ENCODE measurements at places on chromosomes 6 and 20. TPM values are rescaled to one million over a fixed set of nuclear protein-coding genes. Genes with fewer than 3 reads are reported as not detected.

DNA sequence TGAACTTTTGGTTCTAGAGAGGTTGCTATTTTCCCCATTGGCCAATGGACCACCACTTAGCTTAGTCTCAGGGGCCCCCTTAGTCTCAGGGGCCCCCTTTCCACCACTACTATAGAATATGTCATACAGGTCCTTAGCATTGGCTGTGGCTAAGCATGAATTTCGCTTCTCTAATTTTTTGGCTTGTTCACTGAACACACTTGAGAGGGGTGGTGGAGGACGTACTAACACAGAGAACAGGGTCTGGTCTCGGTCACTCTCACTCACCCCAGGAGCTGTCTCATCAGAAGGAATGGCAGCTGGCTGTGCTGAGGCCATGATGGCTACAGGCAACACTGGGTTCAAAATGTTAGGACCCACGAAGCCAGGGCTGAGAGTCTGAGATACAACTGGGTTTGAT lies 30.3 kb downstream of the ZNF318 start:
- peaks cover 9% of the 10 kb centered on the region for H3K36me3 ChIP-seq
- no peaks in the 10 kb centered on the region for H3K27me3 ChIP-seq
- H3K4me3 ChIP-seq = no peak overlapping the region

- H3K4me1 ChIP-seq = peaks cover 8% of the 10 kb centered on the region
- H3K27me3 ChIP-seq = peaks cover 25% of the 10 kb centered on the region
- DNase-seq = no peak
- H3K4me3 ChIP-seq = no peak overlapping the region
Observed at GRCh38 chr6:136927292-136927691, 5.2 kb downstream of the SLC35D3 start.

DNA sequence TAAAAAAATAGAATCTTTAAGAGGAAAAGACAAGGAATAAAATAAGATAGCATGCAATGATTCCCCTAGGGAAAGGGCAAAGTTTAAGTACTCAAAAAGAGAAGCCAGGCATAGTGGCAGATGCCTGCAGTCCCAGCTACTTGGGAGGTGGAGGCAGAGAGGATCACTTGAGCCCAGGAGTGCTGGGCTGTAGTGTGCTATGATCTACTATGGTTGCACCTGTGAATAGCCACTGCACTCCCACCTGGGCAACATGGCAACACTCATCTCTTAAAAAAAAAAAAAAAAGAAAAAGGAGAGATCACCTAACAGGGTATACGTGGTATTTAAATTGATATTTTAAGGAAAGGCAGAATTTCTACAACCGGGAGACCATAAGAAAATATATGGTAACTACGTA lies 16.0 kb downstream of the EPHA7 start:
- DNase-seq = no peak
- no peaks in the 10 kb centered on the region for H3K4me1 ChIP-seq
- H3K4me3 ChIP-seq = no peak overlapping the region
- H3K36me3 ChIP-seq = no peaks in the 10 kb centered on the region

- no peak overlapping the region for H3K27ac ChIP-seq
- H3K4me3 ChIP-seq = no peak overlapping the region
- no peaks in the 10 kb centered on the region for H3K36me3 ChIP-seq
- DNase-seq = no peak
- H3K27me3 ChIP-seq = no peaks in the 10 kb centered on the region
- H3K4me1 ChIP-seq = no peaks in the 10 kb centered on the region
Observed at GRCh38 chr6:116205281-116205680, 48.6 kb downstream of the TSPYL4 start.

- peak; percentile 73 for DNase-seq
- peaks cover 6% of the 10 kb centered on the region for H3K36me3 ChIP-seq
- no peak overlapping the region for H3K4me3 ChIP-seq
- no peaks in the 10 kb centered on the region for H3K4me1 ChIP-seq
- no peaks in the 10 kb centered on the region for H3K27me3 ChIP-seq
- peak overlapping the region; percentile 22 for H3K27ac ChIP-seq
Observed at GRCh38 chr20:35269055-35269781, 8.7 kb downstream of the MMP24OS start.

- H3K27ac ChIP-seq = no peak overlapping the region
- no peak for DNase-seq
Observed at GRCh38 chr6:15941168-15941567, 187.7 kb upstream of the MYLIP start.

DNA sequence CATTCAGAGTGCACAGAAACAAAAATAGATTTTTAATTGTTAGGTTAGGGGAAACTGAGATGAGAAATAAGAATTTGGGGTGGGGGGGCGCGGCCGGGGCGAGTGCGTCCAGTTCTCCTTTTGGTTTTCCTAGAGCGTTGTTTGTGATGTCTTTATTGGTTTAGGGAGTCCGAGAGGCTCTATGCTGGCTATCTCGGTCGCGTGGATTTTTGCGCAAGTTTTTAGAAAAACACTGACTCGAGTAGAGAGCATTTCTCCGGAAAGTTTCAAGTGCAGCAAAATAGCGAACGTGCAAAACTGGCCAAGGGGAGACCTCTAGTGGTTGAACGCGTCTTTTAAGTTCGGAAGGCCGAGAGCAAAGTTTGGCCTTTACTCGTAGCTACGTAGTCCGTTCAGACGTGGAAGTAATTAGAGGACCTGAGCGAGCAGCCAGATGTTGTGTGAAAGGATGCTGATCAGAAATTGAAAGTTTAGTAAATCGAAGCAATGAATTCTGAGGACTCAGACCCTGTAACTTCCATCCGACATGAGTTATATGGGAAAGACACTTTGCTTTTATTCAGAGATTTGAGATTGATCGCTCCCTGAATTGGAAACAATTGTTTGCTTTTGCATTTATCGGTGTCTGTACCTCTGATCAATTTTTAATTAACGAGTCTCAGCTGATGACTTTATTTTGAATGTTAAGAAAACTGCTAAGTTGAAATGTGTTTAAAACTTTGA lies 2.7 kb downstream of the L3MBTL3 start:
- DNase-seq = peak; percentile 90
- no peaks in the 10 kb centered on the region for H3K4me1 ChIP-seq
- peak overlapping the region; percentile 65 for H3K27ac ChIP-seq
- no peaks in the 10 kb centered on the region for H3K36me3 ChIP-seq
- peak overlapping the region; percentile 97 for H3K4me3 ChIP-seq

- no peak for DNase-seq
- H3K4me1 ChIP-seq = peaks cover 2% of the 10 kb centered on the region
- H3K4me3 ChIP-seq = no peak overlapping the region
Observed at GRCh38 chr6:678520-678919, 14.4 kb downstream of the EXOC2 start.

DNA sequence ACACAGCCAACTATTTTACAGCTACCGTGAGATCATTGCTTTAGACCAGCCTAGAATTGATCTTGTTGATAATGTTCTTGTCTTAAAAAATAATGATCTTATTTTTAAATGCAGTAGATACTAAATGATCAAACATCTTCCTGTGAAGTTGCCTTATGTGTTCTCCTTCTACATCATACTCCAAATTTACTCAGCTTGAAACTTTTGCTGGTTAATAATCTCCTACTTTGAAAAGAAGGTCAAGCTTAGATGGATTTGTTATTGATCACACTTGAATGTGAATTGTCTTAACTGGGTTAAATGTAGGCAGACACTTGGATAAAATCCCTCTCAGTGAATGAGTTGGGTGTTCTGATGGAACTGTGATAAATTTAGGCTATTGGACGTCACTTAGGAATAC lies 91.9 kb downstream of the HAO1 start:
- H3K27ac ChIP-seq = no peak overlapping the region
- no peaks in the 10 kb centered on the region for H3K36me3 ChIP-seq
- DNase-seq = no peak
- no peaks in the 10 kb centered on the region for H3K27me3 ChIP-seq
- H3K4me1 ChIP-seq = no peaks in the 10 kb centered on the region

DNA sequence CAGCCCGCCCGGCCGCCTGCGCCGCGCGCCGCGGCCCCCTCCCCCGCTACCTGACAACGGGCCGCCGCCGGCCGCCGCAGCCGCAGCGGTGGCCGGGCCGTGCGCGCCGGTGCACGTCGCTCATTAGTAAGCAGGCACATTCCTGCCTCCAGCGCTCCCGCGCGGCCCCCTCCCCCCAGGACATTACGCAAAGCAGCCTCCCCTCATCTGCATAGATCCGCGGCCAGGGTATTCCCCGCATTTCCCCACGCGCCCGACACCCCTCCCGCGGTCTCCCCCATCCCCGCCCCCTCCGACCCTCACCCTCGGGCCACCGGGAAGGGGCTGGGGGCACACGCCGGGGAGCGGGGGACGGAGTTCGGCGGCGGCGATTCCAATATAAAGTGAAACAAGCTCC lies at the start of gene HIVEP2:
Gene HIVEP2 (minus strand): TSS at position 128 of the 397 bp plus-strand sequence. CDS start 170,438 bp downstream, outside the sequence.
- peaks cover 3% of the 10 kb centered on the region for H3K4me1 ChIP-seq
- no peaks in the 10 kb centered on the region for H3K36me3 ChIP-seq
- peak within 1 kb of the TSS; percentile 100 for H3K27ac ChIP-seq
- H3K4me3 ChIP-seq = peak within 1 kb of the TSS; percentile 75
- peak; percentile 94 for DNase-seq

GRCh38 chr20:3407771-3408637 lies 535 bp upstream of the DNAAF9 start:
- peaks cover 5% of the 10 kb centered on the region for H3K4me1 ChIP-seq
- H3K27me3 ChIP-seq = no peaks in the 10 kb centered on the region
- peak overlapping the region; percentile 84 for H3K4me3 ChIP-seq
- H3K36me3 ChIP-seq = no peaks in the 10 kb centered on the region

DNA sequence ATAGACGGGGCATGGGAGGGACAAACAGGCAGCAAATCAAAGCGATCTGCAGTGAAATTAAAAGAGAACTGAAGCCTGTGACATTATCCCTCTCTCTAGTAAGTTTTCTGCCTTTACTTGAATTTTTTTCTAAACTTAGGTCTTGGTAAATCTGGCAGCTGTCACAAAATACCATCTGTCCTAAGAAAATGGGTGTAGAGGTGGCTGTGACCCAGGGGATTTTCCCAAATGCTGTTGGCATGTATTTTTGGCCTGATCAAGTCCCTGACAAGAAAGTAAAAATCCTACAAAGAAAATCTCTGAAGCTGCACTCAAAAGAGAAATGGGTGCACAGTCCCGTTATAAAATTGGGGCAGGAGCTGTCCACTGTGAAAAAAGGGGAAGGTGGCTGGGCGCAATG lies 30.2 kb upstream of the F13A1 start:
- H3K4me1 ChIP-seq = no peaks in the 10 kb centered on the region
- H3K4me3 ChIP-seq = no peak overlapping the region
- DNase-seq = no peak

DNA sequence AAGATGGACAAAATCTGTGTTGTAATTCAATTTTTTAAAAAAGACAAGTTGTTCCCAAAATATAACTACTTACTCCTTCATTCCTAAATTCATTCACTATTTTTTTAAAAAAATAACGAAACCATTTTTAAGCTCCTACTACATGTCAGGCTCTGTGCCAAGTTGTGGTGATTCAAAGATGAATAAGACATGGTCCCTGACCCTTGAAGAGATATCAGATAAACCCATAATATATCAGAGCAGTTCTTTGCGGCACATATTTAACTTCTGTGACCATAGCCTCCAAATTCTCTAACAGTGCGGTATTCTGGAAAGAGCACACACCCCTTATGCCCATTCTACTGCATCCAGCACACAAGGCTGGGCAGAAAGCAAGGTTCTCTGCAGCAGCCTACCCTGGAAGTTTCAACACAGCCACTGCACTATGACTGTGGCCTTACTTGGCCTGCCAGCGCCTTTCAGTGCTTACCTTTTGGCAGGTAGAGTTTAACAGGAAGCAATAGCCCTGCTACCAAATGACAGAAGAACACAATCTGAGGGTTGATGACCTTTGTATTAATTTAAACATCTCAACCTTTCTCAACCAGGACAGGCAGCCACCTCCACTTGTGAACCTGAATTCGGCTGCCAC lies 406.5 kb downstream of the BTBD9 start:
- DNase-seq = peak; percentile 23
- H3K27ac ChIP-seq = no peak overlapping the region
- no peak overlapping the region for H3K4me3 ChIP-seq
- no peaks in the 10 kb centered on the region for H3K27me3 ChIP-seq
- H3K4me1 ChIP-seq = peaks cover 2% of the 10 kb centered on the region

Gene COX4I2
- polyA plus RNA-seq = 0.81 TPM

Gene HLA-DOB
- 2.7 TPM for polyA plus RNA-seq

Gene RAMACL
- polyA plus RNA-seq = not detected

Gene MC3R
- polyA plus RNA-seq = not detected
